ENCODE measurements at places on chromosomes 12 and 14.
A peak's percentile ranks its signal among the peaks of the same experiment; 100 is the strongest.

DNA sequence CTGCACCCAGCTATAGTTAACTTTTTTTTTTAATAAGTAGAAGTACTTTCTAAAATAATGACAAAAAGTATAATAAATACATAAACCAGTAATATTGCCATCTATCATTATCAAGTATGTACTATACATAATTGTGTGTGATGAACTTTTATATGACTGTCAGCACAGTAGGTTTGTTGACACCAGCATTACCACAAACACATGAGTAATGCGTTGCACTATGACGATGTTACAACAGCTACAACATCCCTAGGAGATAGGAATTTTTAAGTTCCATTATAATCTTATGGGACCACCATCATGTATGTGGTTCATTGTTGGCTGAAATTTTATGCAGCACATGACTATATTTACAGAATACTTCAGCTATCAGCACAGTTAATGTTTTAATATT lies 62.9 kb upstream of the VSX2 start:
- DNase-seq: no peak

GRCh38 chr14:99313234-99313633 lies 41.2 kb upstream of the BCL11B start:
- DNase-seq: no peak

- DNase-seq: peak; percentile 39
These were observed 11.8 kb downstream of the COPS7A start for GRCh38 chr12:6735448-6736191.

DNA sequence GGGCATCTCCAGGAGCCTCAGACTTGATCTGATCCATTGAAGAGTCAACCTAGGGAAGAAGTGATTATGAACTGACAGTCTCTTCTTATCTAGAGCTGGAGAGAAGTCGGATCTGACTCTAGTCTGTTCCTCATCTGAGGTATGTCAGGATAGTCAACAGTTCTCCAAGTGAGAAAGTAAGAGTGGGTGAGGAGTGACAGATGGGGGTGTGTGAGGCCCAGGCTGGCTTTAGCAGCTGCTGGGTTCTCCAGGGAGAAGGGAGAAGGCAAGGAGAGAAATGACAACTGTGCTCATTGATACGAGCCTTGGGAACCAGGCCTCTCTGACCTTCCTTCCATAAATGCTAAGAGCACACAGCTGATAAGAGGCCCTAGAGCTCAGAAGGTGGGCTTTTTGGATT lies 53.3 kb downstream of the IRAK3 start:
- DNase-seq: no peak

DNA sequence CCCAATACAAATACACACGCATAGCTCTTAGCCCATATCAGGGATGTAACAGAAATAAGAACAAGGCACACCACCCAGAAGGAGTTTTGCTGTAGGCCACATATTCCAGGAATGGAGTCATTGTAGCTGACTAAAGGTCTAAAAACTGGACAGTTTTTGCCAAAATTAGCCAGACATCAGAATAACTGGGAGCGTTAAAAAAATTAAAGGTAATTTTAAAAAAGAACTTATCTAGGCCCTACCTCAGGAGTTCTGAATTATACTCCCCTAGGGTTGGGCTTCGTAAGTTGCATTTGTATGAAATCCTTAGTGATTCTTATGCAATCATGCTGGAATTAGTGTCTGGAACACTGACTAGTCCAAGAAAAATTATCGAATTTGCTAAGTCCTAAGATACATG lies 987.7 kb downstream of the GALC start:
- no peak for DNase-seq

GRCh38 chr14:66120402-66120801 lies 365.8 kb upstream of the CCDC196 start:
- DNase-seq: no peak

- peak; percentile 60 for DNase-seq
These were observed 34.2 kb upstream of the MAP1LC3B2 start for GRCh38 chr12:116524964-116525379.

- DNase-seq: no peak
These were observed 115.2 kb downstream of the BMP4 start for GRCh38 chr14:53841109-53842099.

GRCh38 chr14:77014004-77014604 lies 14.4 kb downstream of the IRF2BPL start:
- peak; percentile 63 for DNase-seq

DNA sequence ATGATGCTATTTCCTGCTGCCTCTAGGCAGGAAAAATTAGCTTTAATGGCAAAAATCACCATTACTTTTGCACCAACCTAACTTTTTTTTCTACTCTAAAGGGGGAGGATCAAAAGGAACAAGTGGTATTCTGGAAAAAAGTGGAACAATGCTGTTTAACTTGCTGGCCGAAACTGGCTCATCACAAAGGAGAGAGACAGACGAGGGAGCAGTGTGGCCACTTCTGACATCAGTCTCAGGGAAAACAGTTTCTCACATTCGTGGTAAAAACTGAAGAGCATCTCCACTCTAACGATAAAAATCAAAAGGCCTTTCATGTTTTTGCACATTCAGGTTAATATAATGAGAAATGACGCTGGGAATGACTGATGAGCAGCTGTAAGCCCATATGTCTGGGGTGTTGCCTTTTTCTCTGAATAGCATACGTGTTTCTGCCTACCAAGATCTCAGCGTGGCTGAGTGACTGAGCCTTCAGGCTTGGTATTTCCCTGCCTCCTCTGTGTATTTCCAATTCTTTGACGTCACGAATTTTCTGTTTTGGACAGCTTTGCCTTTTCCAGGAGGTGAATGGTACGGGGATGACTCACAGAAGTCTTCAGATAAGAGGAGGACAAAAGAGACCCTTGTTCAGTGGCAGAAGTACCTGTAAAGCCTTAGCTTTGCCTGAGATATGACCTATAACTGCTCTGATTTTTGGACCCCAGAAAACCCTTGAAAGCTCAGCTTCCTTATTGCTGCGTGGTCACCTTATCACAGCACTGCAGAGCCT lies 358.8 kb downstream of the GLT1D1 start:
- DNase-seq: peak; percentile 89

DNA sequence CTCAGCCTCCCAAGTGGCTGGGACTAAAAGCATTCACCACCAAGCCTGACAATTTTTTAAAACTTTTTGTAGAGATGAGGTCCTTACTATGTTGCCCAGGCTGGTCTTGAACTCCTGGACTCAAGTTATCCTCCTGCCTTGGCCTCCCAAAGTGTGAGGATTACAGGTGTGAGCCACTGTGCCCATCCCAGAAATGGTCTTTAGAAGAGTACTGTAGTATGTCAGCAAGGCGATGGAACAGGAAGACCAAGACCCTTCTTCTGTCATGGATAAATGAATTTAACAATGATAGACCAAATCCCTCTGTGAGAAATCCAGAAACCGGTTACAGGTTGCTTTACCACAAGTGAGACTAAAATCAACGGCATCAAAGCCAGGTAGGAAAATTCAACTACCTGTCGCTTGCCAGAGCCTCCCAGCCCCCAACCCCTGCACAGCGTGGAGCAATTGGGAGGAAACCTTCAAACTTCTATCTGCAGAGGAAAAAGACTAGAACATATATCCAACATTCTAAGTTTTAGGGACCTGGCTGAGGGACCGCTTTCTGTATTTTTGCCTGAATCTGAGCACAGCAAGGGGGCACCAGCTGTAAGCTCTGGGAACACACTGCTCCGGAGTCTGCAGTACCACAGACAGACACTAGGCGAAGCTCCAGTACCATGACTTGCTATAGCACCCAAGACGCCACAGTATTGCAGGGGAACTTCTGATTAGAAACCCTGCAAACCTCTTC lies 51.3 kb downstream of the CPSF6 start:
- peak; percentile 57 for DNase-seq

DNA sequence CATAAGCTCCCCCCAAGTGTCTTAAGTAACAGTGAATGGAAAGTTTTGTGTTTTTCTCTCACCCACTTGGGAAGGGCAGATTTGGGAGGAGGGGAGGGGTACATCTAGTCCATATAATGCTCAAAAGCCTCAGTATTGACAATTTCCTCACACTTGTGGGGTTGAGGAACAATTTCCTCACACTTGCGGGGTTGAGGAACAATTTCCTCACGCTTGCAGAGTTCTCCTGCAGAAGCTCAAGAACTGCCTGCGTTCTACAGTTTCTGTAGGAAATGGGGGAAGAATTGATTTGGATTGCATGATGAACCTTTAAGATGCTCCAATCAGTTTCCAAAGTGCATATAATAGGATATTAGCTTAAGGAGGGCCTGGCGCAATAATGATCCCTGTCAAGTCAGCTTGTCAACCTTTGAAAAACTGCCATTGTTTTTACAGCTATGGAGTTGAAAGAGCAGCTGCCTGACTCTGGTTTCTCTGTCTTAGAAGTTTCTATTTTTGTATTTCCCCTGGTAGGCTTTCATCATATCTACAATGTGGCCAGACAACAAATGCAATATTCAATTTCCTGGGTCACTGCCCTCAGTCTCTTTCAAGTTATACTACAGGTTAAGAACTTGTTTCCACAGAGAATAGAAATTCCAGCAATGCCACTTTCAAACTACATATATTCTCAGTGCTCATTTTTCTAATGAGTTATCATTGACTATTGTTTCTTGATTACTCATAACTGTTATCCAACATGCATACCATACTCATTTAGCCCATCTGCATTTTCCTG lies 66.5 kb downstream of the PLEKHG7 start:
- DNase-seq: no peak

GRCh38 chr14:90625445-90625844 lies 190.8 kb downstream of the TTC7B start:
- DNase-seq: no peak

- no peak for DNase-seq
These were observed 12.6 kb downstream of the USP44 start for GRCh38 chr12:95538656-95539055.

DNA sequence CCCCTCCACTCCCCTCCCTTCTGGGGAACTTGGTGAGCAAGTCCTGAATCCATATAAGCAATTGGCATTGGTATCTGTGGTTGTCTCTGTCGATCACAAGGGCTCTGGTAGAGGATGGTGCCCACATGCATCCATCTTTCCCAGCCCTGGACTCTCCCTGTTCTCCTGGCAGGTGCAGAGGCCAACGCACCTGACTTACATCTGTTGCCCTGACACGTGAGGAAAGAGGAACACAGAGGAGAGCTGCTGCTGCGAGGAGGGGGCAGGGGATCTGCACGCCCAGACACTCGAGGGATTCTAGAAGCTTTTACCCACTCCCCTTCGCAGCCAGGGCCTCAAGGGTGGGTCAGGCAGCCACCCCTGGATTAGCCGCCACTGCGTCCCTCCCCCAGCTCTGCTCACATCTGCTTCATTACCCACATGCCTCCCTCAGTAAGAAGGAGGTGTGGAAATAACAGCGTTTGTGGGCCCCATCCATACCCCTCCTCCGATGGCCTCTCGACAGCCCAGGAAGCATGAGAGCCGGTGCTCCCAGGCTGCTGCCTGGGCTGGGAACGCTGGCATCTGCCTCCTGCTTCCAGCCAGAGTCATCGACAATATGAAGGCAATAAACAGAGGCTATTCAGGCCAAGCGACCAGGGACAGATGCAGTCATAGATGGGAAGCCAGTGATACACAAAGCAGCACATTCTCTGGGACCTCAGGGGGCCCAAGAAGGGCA lies 56.5 kb downstream of the KDM2B start:
- DNase-seq: no peak

GRCh38 chr12:104641862-104642261 lies 185.1 kb downstream of the CHST11 start:
- no peak for DNase-seq

- DNase-seq: no peak
These were observed 142.1 kb downstream of the CALM1 start for GRCh38 chr14:90538716-90539495.

DNA sequence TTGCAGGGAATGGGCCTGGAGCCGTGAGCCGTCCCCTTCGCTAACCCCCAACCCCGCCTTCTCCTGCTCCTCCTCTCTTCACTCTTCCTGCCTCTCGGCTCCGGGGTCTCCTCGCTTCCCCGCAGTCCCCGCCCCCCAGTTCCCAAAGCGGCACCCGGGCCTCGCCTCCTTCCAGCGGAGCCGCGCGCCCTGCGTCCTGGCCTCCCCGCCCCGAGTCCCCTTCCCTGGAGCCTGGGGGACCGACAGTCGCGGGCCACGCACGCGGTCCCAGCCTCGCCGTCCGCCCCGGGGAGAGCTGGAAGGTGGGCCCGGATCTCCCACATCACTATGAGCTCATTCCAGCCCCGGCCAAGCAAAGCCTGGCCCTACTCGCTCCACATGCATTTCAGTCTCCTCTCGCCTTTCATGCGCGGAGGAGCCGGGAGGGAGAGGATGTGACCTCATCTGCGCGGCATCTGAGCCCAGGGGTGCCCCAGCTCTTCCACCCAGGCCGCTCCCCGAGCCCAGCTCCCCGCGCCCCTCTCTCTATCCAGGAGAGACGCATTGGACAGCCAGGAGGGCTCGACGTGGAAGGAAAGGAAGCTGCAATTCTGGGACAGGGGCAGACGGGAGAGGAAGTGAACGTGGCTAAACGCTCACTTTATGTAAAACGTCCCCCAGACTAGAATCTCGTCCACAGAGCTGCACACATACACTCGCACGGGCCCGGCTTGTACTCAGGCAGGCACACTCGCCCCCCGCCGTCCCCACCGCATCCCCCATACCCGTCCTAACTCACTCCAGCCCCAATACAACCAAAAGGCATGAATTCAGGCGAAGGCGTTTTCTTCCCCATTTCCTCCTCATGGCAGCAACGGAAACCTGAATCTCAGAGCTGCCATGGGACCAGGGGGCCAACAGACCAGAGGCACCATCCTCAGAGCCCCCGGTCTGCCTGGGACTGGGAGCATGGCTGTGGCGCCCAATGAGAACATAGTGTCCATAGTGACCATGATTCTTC lies 108.7 kb upstream of the CCND2 start:
- peak; percentile 59 for DNase-seq

DNA sequence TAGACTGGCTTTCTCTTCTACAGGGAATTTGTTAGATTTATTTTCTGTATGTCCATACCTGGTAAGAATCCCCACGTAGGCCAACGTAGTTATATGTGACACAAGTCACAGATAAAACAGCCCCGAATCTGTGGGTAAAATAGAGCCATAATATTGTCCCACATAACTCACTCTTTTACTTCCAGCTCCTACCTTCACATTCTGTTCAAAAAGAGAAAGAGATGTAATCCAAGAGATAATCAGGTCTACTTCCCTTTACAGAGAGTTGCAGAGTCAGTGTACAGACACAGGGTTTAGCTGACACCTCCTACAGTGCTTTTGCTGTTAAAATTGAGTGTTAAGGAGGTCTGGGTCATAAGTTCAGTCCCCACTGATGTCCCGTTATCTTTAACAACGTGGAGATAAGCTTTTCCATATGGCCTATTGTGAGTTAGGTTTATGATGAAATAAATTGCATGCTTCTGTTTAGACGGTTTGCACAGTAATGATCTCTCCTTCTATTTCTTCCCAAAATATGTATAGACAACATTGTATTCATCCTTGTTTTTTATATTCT lies 446.5 kb downstream of the ADAMTS20 start:
- DNase-seq: no peak

GRCh38 chr12:120514002-120514401 lies 15.0 kb downstream of the COQ5 start:
- no peak for DNase-seq

DNA sequence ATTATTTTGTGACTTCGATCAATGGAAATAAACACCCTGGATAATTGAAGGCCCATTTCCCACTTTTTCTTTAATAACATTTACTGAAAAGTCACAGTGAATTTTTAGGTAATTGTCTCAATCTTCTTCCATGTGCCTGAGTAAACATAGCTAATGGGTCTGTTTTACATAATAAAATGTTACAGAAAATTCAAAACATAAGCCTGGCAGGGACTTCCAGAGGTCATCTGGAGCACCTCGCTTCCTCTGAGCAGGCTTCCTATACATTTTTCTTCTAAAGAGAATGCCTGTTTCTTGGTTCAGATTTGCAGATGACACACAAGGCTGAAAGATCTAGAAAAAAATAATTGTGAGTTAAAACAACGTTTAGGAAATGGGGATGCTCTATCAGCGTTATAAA lies 183.8 kb upstream of the PDE3A start:
- DNase-seq: no peak
